ENCODE measurements at places on chromosomes 4 and X. TPM values are rescaled to one million over a fixed set of nuclear protein-coding genes. Genes with fewer than 3 reads are reported as not detected.

DNA sequence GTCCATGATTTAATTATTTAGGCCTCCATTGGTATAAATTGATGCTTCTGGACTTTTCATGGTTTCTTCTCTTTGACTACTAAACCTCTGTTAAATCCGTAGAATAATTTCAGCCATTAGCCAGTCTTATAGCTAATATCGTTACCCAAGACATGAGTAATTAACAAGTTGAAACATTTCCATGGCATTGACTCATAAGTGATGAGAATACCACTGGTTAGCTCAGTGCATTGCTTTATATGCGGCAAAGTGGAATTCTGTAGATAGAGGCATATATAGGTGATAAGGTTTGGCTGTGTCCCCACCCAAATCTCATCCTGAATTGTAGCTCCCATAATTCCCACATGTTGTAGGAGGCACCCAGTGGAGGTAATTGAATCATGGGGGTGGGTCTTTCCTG, 80.6 kb downstream of the VCX2 start:
- H3K27me3 ChIP-seq = peaks cover 3% of the 10 kb centered on the region
- no peak overlapping the region for H3K27ac ChIP-seq
- no peak overlapping the region for H3K4me3 ChIP-seq
- no peak for DNase-seq

- no peak overlapping the region for H3K4me3 ChIP-seq
- H3K36me3 ChIP-seq = no peaks in the 10 kb centered on the region
- no peak overlapping the region for H3K27ac ChIP-seq
- H3K4me1 ChIP-seq = no peaks in the 10 kb centered on the region
- H3K27me3 ChIP-seq = no peaks in the 10 kb centered on the region
- DNase-seq = no peak
These were observed 2637.0 kb downstream of the PCDH7 start for GRCh38 chr4:33357121-33357520.

USP26 gene
- not detected for total RNA-seq

ADH1C gene
- not detected for total RNA-seq

KLHL34 gene
- total RNA-seq = not detected

- H3K4me3 ChIP-seq = no peak overlapping the region
- H3K27ac ChIP-seq = no peak overlapping the region
- H3K27me3 ChIP-seq = no peaks in the 10 kb centered on the region
- H3K36me3 ChIP-seq = no peaks in the 10 kb centered on the region
These were observed 149.0 kb downstream of the AASDH start for GRCh38 chr4:56238251-56238650.

DOK7 gene
- total RNA-seq = not detected

DNA sequence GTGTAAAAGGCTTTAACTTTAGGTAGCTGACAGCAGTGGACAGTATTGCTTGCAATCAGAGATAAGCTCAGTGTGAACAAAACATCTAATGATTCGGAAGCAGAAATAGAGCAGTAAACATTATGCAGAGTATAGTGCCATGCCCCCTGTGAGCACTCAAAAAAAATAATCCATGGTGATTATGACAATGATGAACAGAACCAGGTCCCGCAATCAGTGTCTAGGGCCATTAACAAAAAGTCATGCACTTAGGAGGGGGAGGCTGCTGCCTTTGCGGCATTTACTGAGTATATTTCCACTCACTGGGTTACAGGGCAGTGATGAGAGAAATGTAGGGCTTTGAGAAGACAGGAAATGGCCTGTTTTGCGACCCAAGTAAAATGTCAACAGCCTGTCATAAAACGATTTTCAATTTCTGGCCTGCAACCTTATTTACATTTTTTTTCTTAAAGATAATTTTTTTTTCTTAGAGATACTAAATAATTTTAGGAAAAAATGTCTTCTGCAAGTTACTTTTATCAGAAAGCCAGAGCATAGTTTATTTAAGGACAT, 27.3 kb upstream of the NEIL3 start:
- DNase-seq = no peak
- no peak overlapping the region for H3K27ac ChIP-seq
- H3K36me3 ChIP-seq = no peaks in the 10 kb centered on the region
- no peaks in the 10 kb centered on the region for H3K4me1 ChIP-seq
- no peak overlapping the region for H3K4me3 ChIP-seq
- H3K27me3 ChIP-seq = no peaks in the 10 kb centered on the region

TEX13D gene
- not detected for total RNA-seq

DNA sequence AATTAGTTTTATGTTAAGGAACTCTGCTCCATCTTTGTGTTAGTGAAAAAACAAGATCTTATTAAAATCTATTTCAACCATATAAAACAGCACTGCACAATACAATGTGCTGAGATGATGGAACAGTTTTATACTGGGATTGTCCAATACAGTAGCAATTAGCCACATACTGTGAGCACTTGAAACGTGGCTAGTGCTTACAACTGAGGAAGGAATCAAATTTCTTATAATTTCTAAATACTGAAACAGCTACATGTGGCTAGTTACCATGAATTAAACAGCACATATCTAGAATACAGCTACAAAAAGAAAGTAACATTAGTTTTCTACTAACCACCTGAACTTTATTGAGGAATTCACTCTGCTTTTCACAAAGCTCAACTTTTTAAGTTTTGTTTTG, 14.7 kb downstream of the NFXL1 start:
- peaks cover 27% of the 10 kb centered on the region for H3K36me3 ChIP-seq
- H3K27ac ChIP-seq = no peak overlapping the region
- no peaks in the 10 kb centered on the region for H3K4me1 ChIP-seq
- no peak for DNase-seq
- no peak overlapping the region for H3K4me3 ChIP-seq
- no peaks in the 10 kb centered on the region for H3K27me3 ChIP-seq

CCDC160 gene
- 1.6 TPM for total RNA-seq

DNA sequence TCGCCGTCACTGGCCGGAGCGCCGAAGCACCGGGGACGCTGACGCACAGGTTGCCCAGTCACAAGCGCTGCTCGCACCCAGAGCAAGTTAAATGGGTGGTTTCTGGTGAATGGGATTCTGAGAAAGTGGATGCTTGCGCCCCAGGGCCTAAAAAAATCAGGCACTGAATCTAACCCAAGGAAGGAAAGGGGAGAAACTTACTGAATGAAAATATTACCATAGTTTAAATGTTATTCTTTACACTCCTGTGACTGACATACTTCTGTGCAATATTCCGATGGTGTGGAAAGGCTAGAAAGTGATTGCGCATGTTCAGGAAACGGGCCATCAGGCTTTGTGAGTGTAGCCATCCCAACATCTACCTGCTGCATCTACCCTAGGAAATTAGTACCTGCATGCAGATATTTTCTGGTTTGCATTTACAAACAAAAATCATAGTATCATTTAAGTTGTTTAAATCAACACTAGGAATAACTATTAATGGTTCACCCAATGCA, 838 bp upstream of the ABCG2 start:
- H3K36me3 ChIP-seq = no peaks in the 10 kb centered on the region
- H3K4me1 ChIP-seq = peaks cover 12% of the 10 kb centered on the region
- peak overlapping the region; percentile 78 for H3K4me3 ChIP-seq
- no peak overlapping the region for H3K27ac ChIP-seq
- no peaks in the 10 kb centered on the region for H3K27me3 ChIP-seq

- H3K4me3 ChIP-seq = no peak overlapping the region
- no peaks in the 10 kb centered on the region for H3K4me1 ChIP-seq
- H3K36me3 ChIP-seq = no peaks in the 10 kb centered on the region
These were observed 91.9 kb downstream of the SEL1L3 start for GRCh38 chr4:25770847-25771246.

PROM1 gene
- 0.10 TPM for total RNA-seq

- H3K36me3 ChIP-seq = peaks cover 1% of the 10 kb centered on the region
- no peak overlapping the region for H3K4me3 ChIP-seq
- no peaks in the 10 kb centered on the region for H3K4me1 ChIP-seq
- no peak for DNase-seq
- no peaks in the 10 kb centered on the region for H3K27me3 ChIP-seq
- H3K27ac ChIP-seq = no peak overlapping the region
These were observed 101.1 kb downstream of the CXCL13 start for GRCh38 chr4:77706717-77707116.

GRCh38 chr4:184588893-184589292, 60.4 kb downstream of the CASP3 start:
- no peaks in the 10 kb centered on the region for H3K36me3 ChIP-seq
- no peaks in the 10 kb centered on the region for H3K27me3 ChIP-seq
- H3K27ac ChIP-seq = no peak overlapping the region
- H3K4me3 ChIP-seq = no peak overlapping the region
- no peak for DNase-seq
- no peaks in the 10 kb centered on the region for H3K4me1 ChIP-seq

DNA sequence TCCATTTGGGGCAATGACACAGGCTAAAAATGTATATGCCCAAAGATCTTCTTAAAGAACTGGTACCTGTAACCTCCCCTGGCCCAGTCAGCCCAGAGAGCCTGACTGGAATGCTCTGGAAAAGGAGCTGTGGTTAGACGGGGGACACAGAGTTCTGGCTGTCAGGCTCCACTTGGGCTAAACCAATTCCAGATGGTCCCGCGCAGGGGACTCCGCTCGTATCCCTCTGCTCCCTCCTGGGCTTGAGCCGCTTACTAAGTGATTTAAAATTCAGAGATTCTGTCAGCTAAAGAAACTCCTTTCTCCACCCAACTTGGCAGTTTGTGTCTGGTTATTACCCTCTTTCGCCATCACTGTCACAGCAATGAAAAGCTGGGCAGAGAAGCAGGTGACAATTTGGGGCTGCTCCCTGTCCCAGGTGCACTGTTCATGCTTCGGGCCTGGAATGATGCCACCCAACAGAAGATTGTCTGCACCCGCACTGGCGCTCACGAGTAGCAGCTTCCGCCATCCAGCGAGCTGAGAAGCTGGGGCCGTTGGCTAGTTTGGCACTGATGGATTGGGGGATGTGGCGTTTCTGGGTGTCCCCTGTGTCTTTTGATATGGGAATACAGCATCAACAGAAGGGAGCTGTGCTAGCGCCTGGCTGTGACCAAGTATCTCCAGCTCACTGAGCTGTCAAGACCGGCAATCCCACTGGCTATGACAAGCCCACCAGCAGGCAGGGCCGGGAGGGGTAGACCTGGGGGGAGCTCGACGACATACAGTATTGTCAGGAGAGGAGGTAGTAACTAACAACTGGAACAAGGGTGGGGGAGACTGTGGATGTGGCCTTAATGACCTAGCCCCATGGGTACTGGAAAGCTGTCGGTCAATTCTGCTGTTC, 6.7 kb upstream of the IRAK1 start:
- no peak for DNase-seq
- H3K27me3 ChIP-seq = no peaks in the 10 kb centered on the region
- peaks cover 8% of the 10 kb centered on the region for H3K4me1 ChIP-seq
- peak overlapping the region; percentile 32 for H3K27ac ChIP-seq
- peaks cover 3% of the 10 kb centered on the region for H3K36me3 ChIP-seq
- H3K4me3 ChIP-seq = no peak overlapping the region

- H3K4me1 ChIP-seq = no peaks in the 10 kb centered on the region
- no peak overlapping the region for H3K4me3 ChIP-seq
- no peak for DNase-seq
- H3K27me3 ChIP-seq = peaks cover 12% of the 10 kb centered on the region
- H3K36me3 ChIP-seq = no peaks in the 10 kb centered on the region
These were observed 364.4 kb upstream of the CLNK start for GRCh38 chr4:11049001-11049400.

PDGFC gene
- 131 TPM for total RNA-seq

IL3RA gene
- 0.23 TPM for total RNA-seq

TMPRSS11A gene
- total RNA-seq = not detected

DNA sequence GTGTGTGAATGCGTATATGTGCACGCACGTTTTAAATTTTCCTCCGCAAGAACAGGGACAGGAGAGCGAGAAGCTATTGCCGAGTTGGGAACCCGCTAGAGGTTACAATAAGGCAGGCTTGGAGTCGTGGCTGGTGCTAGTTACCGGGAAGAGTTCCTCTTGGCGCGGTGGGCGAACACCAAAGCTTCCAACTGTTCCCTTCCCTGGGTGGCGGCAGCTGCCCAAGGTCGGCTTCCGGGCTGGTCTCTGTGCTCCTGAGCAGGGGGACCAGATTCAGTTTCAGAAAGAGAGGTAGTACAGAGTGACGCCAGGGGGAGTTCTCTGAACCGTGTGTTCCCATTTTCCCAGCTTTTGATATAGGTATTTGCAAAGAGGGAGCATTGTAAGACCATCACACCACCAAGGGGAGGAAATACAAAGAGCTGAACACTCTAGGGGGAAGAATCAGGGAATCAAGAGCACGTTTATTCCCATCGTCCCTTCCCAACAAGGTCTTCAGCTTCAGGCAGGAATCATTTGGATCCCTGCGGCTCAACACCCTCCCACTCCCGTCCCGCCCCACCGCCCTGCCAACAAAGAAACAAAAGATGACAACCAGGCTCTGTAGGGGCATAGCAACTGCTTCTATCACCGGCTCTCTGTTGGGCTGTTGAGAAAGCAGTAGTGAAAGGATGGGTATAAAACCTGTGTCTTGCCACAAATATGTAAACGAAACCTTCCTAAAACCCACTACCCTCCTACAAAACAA, 113.6 kb upstream of the TEX13C start:
- peak overlapping the region; percentile 71 for H3K4me3 ChIP-seq
- H3K27me3 ChIP-seq = peaks cover 60% of the 10 kb centered on the region
- H3K36me3 ChIP-seq = no peaks in the 10 kb centered on the region
- no peak for DNase-seq
- peaks cover 22% of the 10 kb centered on the region for H3K4me1 ChIP-seq
- no peak overlapping the region for H3K27ac ChIP-seq

DNA sequence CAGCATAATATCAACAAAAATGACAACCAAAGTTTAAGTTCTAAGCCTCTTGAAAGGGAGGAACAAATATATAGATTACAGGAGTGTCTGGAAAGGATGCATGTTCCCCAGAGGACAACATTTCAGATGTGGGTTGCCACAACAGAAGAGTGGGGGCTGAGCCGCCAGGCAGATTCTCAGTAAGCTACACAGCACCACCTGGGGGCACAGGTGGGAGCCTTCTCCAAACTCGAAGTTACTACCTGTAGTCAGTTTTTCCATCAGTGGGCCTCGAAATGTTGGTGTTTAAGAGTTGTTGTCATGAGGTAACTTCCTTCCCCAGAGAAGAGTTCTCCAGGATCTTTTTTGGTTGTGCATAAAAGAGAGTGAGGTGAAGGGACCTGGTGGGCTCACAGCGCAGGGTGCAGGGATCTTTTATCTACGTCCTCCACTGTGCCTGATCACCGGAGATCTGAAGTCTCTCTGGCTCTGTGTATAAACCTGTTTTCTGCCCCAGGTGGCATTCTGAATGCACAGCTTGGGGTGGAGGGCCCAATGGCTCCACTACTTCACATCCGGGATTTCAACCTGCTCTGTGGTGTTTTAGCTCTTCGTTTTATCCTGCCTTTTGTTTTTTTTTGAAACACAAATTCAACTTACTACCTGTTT, 58.4 kb upstream of the STS start:
- H3K27me3 ChIP-seq = no peaks in the 10 kb centered on the region
- no peak overlapping the region for H3K4me3 ChIP-seq
- no peak for DNase-seq
- H3K4me1 ChIP-seq = peaks cover 15% of the 10 kb centered on the region
- H3K36me3 ChIP-seq = peaks cover 1% of the 10 kb centered on the region

CT55 gene
- total RNA-seq = not detected

DNA sequence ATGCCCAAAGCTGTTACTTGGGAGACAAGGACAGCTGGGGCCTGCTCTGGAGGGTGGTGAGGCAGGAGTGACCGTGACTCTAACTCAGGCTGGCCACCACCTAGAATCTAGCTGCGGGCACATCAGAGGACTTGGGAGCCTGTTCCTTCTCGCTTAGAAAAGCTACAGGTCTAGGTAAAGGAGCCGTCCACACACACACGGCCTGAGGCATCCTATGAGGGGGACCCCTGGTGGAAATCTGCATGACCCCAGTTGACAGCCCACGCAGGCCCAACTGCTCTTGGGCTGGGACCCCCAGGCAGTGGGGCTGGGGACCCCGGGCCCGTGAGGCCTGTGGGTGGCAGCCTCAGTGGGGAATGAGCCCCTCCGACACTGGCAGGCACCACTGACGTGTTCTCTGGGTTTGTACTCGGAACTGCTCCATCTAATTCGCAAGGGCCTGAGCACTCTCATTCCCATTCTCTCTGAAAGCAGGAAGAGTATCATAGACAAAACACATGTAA, 75.6 kb downstream of the ACOX3 start:
- peak; percentile 55 for DNase-seq
- H3K36me3 ChIP-seq = peaks cover 3% of the 10 kb centered on the region
- H3K4me3 ChIP-seq = no peak overlapping the region

RHOXF2B gene
- total RNA-seq = not detected
